Stimulated activated CD4-positive, alpha-beta T cell treated with anti-CD3 and anti-CD28 coated beads, Interleukin-2, amount 100 ng/mL, for 48 hours (primary cell): ENCODE measurements at places on chromosomes 6 and 20.

DNA sequence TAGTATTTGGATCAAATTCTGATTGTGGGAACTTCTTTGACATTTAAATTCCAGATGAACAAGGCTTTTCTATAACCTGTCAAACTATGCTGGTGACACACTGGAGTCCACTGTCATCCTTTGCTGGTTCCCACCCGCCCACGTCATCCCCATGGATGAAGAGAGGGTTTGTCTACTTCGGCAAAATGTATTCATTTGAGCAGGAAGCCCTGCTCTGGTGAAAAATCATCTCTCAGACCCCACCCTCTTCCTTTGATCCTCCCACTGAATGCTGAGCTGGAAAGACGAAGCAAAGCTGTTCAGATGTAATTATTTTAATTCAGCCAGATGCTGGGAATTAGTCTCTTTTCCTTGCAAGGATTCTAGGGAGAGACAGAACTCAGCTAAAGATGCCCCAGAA is 50.5 kb downstream of the CPNE5 start:
- DNase-seq, result peak; percentile 18

GRCh38 chr6:142647449-142648035 is 297.4 kb downstream of the HIVEP2 start:
- no peak for DNase-seq

- no peak for DNase-seq
These were observed 97.7 kb upstream of the TMEM170B start for GRCh38 chr6:11439876-11440275.

- no peak for DNase-seq
These were observed 9.6 kb downstream of the LEMD2 start for GRCh38 chr6:33779290-33779689.

GRCh38 chr20:35120012-35120701 is 27.0 kb downstream of the EDEM2 start:
- DNase-seq, result no peak

DNA sequence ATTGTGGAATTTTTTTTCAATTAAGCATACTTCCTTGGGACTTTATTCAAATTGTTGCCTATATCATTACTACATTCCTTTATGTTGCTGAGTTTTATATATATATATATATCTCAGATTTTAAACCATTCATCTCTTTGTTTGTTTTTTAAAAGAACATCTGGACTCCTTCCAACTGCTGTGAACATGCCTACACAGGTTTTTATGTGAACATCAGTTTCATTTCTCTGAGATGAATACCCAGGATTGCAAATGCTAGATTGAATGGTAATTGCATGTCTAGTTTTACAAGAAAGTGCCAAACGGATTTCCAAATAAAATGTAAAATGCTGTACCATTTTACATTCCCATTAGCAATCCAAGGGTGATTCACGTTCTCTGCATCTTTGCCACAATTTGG is 1289.3 kb downstream of the HACE1 start:
- DNase-seq, result no peak

- no peak for DNase-seq
These were observed 17.5 kb downstream of the LAMA5 start for GRCh38 chr20:62349556-62350097.

DNA sequence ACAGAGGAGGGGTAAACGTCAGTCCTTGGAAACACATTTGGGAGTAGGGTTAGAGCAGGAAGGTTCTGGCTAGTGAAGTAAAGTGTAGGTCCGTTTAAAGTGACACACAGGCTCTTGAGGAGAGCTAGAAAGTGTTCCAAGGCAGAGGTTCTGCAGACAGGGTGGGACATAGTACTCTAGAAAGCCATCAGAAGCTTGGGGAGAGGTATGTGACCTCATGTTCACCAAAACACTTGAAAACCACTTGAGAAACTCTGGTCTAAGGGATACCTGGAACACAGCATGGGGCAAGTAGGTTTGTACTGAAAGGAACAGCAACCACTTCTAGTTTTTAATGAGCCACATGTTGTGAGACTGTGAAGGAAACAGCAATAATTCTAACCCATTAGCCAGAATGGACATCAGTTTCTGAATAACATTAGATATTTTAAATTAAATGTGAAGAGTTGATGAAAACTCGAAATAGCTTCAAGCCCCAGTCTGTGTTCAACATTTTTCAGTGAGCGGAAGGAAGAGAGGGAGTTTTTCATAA is 49.0 kb downstream of the SOBP start:
- DNase-seq, result no peak

- no peak for DNase-seq
These were observed 158.2 kb downstream of the QRSL1 start for GRCh38 chr6:106787327-106788196.

GRCh38 chr6:67606906-67607828 is 1027.9 kb upstream of the ADGRB3 start:
- DNase-seq, result no peak

DNA sequence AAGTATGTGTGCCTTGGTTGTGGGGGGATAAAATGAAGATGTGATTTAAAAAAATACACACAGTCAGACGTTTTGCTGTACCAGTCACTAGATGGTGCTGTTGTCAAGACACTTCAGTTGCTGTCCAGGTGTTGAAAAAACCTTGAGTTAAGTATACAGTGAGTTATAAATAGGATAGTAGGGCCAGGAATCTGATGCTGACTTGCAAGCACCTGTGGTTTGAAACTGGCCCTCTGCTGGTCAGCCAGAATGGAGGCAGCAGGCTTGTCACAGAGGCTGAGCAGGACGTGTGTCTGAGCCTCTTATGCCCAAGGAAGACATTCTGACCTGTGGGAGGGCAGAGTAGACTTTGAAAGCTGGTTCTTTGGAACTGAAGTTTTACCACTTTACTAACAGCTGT is 27.8 kb downstream of the RNF8 start:
- peak; percentile 2 for DNase-seq

- DNase-seq, result no peak
These were observed 23.4 kb upstream of the PTGIS start for GRCh38 chr20:49591217-49591865.

DNA sequence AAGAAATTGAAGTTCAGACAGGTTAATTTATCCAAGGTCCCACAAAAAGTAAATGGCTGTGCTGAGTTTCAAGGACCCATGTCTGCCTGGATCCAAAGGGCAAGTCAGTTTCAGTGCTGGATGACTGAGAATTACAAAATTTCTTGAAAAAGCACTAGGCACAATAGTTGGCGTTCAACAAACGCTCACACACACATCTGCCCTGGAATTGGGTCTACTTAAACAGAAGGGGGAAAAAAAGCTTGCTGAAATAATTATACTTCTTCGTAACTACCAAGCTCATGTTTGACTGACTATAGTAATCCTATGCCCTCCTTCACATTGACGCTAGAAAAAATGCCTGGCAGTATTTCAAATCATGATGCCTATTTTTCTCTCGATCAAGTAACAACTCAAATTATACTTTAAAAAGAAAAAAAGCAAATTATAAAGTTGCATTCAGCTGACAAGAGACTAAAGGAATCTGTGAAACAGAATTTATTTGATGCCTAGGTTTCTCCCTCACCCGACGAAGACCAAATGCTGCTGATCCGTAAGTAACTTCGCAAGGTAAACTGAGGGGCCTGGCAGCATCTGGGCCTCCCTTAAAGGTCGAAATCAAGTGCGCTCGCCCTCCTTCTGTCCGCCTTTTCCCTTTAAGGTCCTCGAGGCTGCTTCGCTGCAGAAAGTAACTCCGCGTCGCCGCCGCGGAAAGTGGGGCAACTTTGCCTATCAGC is 650 bp upstream of the CD2AP start:
- DNase-seq, result no peak

DNA sequence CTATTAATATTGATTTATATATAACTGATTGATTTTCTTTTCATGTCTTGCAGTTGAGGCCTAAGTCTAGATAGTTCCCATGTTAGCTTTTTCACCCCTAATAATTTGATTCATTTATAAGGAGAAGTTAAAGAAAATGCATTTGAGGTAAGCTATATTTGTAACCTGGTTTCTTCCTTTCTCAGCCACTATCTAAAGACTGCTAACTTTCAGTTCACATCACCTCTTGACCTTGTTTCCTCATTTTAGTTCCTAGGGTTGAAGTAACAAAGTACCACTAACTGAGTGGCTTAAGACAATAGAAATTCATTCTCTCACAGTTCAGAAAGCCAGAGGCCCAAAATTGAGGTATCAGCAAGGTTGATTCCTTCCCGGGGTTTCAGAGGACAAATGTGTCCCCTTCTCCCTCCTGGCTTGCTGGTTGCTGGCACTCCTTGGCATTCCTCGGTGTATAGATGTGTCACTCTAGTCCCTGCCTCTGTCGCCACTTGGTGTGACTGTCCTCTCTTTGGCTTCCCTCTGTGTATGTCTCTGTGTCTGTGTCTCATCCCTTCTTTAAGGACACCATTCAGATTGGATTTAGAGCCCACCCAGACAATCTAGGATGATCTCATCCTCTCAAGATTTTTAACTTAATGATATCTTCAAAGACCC is 55.9 kb upstream of the C20orf144 start:
- DNase-seq, result no peak

- DNase-seq, result no peak
These were observed 110.6 kb downstream of the PREX1 start for GRCh38 chr20:48717095-48717672.

- DNase-seq, result no peak
These were observed 46.1 kb upstream of the ZNF831 start for GRCh38 chr20:59117526-59117925.

- DNase-seq, result no peak
These were observed 37.2 kb downstream of the SCML4 start for GRCh38 chr6:107786709-107787588.

GRCh38 chr6:30914854-30915590 is 984 bp downstream of the VARS2 start:
- no peak for DNase-seq

DNA sequence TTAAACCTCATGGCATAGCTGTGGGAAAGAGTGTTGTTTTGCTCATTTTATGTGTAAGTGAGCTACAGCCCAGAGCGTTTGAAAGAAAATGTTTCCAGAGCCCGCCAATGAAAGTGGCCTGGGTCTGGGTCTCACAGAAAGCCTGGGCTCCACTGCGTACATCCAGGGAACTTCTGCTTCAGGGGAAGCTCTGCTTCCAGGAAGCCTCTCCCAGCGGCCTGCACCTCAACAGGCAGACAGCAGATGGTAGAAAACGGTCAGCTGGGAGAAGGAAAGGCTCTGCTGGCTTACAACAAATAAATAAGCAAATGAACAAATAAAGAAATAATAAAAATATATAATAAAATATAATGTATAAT is 270.5 kb upstream of the SUPT3H start:
- no peak for DNase-seq

GRCh38 chr6:28940294-28940857 is 16.6 kb upstream of the TRIM27 start:
- no peak for DNase-seq

DNA sequence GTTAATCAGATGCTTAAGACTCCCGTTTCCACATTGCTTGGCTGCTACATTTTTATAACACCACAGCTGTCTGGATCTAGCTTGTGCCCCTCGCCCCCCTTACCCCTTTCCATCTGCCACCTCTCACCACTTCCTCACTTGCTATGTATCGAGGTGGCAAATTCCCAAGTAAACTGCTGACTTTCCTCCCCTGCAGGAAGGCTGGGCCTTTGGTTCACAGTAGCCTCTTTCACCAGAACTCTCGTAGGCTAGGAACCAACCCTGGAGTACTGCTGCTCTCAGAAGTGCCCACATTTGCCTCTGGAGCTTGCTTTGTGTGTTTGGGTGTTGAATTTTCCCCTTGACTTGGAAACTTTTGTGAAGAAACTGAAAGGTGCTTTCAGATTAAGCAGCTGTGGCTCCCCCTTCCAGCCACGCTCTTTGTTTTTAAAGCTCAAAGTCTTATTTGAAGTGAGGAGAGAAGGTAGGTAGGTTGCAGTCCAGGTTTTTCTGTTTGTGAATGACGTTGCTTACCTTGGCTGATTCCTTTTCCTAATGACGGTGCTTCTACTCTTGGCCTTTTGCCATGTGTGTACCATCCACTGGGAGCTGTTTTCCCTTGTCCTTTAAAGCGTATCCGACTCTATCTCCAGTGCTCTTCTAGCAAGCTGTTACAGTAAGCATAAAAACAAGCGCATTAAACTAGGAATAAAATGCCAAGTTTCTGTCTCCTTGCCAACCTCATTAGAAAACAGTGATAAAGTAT is 90.4 kb downstream of the CARMIL1 start:
- DNase-seq, result no peak

- DNase-seq, result no peak
These were observed 271.7 kb downstream of the RFPL4B start for GRCh38 chr6:112618849-112619248.

GRCh38 chr20:58986286-58986967 is 5.4 kb downstream of the NELFCD start:
- no peak for DNase-seq

GRCh38 chr6:49406250-49406970 is 56.6 kb downstream of the MMUT start:
- no peak for DNase-seq

DNA sequence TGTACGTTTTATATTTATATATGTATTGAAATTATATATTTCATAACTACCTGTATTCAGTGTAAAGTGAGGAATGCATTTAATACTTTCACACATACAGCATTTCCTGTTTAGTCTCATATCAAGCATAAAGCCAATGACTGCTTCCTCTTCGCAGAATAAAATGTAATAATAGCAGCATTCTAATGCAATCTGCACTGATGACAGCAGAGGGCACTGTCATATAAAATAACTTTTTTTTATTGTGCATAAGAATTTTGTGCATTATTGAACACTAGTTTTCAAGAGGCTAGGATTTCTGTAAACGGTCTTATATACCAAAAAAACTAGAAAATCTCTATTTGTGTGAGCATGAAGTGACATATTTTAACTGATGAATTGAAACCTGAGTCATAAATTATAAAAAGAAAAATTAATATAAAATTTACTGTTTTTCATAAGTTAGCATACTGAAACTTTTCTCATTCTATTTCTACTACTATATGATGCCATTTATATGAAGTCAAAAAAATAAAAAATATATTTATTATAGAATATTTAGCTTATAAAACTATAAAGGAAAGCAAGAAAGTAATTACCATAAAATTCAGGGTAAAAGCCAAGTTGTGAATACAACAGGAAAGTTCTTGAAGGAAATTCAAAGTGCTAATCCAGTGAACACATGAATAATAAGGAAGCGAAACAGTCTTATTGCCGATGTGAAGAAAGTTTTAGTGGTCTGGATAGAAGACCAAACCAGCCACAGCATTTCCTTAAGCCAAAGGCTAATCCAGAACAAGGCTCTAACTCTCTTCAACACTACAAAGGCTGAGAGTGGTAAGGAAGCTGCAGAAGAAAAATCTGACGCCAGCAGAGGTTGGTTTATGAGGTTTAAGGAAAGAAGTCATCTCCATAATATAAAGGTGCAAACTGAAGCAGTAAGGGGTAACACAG is 36.3 kb downstream of the RNF146 start:
- peak; percentile 42 for DNase-seq

- DNase-seq, result peak; percentile 100
These were observed 27.9 kb upstream of the ABT1 start for GRCh38 chr6:26568601-26569432.

GRCh38 chr6:77674211-77674610 is 21.4 kb downstream of the MEI4 start:
- DNase-seq, result no peak

DNA sequence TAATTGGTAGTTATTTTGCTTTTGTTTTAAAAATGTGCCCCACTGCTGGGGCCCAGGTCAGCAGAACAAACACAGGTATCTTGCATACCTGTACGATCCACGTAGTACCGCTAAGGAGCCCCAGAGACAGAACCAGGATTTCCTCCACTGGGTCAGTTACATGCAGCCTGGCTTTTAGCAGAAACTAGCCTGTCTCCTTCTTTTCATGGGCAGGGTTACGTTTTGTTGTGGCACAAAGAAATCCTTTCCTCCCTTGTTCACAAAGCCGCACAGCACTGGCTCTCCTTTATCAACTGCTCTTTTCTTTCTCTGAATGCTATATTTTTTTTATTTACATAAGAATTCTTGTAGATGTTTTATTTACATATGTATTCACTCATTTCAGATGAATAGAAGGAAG is 190.3 kb upstream of the POU3F2 start:
- no peak for DNase-seq
